Stimulated activated CD4-positive, alpha-beta T cell treated with anti-CD3 and anti-CD28 coated beads, Interleukin-2, amount 100 ng/mL, for 4 hours (primary cell): ENCODE measurements at places on chromosomes 5 and 9.

DNA sequence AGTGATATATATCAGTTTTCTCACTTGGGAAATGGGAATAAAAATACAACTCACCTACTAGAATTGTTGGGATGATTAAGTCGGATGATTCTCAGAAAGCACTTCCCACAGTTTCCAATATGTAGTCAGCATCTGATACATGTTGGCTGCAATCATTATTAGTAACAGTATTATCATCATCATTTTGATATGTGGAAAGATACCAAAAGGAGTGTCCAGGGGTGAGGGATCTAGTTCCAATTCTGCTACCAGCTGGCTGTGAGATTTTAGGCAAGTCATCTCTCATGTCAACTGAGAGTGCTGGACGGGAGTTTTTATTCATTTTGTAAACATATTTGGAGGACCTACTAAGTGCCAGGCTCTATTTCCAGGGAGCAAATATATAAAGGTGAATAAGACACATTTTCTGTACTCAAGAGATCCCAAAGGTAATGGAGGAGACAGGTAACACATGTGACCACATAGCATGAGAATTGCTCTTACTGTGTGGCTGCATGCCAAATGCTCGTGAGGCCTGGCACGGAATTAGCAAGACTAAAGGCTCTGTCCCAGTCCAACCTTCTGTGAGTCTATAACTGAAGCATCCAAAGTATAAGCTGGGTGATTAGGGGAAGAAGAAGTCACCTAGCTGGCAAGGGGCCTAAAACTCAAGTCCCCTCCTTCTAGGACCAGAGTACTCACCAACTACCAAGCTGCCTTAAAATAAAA lies 83.0 kb downstream of the GRIA1 start:
- no peak for DNase-seq

DNA sequence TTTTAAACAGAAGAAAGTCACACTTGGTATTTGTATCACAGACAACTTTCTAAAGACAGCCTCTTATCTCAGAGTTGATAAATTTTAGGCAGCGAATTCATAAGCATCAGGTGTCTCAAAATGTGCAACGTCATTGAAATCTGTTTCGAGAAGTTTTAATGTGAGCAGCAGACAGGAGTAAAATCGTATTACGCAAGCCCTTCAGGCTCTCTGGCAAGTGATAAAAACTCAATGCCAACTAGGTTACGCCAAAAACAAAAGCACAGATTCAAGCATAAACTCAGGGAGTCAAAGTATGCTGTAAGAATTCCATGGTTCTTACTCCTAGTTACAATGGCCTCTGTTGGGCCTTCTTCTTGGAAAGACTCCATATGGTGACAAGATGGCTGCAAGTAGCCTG lies 244.7 kb downstream of the SEMA5A start:
- DNase-seq: no peak

- no peak for DNase-seq
These were observed 6.9 kb upstream of the TTC33 start for GRCh38 chr5:40762705-40763104.

DNA sequence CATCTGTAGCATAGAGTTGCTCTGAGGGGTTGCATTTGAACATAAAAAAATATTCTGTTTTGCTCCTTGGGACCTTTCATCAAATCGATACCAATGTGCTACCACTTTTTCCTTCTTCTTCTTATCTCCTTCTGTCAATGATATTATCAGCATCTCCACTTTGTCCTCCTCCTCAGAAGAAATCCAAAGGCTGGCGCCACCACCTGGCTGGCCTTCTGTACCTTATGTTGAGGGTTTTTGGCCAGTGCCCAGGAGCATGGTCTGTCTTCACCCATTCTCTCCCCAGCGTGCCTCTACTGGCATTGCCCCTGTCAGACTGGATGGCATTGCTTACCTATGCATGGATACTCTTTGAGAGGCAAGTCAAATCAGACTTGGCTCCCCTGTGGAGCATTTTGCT lies 167.2 kb downstream of the CFAP90 start:
- no peak for DNase-seq

- no peak for DNase-seq
These were observed 47.1 kb downstream of the DMAC1 start for GRCh38 chr9:7752481-7752880.

- DNase-seq: no peak
These were observed 39.0 kb downstream of the ERAP1 start for GRCh38 chr5:96768708-96769251.

DNA sequence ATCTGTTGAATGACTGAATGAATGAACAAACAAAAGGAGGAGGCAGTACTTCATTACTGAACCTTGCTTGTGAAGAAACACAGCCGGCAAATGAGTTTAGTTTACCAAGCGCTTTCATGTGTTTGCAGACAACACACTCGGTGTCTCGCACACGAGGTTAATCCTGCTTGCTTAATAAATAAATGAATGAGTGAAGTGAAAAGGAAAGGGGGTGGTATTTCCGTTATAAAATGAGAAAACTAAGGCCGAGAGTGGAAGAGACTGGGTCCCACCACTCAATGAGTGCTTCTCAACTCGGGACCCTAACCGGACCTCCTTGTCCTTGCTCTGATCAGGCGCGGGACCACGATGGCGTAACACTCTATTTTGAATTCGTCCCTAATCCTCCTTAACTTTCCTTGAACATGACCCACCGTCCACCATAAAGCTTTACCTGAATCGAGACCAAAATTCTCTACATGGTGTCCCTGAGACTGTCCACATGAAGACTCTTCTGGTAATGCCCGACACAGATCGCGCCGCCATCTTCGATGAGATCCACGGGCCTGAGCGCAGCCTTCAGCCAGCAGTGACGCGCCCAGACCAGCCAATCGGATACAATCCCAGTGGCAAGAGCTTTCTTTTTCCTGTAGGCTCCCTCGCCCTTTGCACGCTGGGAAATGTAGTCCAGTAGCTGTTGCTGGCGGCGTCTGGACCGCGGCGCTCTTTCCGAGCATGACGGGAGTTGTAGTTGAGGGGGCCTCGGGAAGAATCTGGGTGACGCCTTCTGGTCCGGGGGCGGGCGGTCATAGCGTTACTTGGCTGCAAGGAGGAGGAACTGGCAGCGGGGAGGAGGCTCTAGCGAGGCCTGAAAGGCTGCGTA lies at the start of the genes MRPL50 and ZNF189:
Gene MRPL50 (minus strand): TSS at position 551 of the 862 bp plus-strand sequence. CDS start 26 bp downstream, at position 525.
Gene ZNF189 (plus strand): TSS at position 784 of the 862 bp plus-strand sequence. CDS start 306 bp downstream, outside the sequence.
- peak; percentile 96 for DNase-seq

- DNase-seq: no peak
These were observed 21.9 kb downstream of the FBXO10 start for GRCh38 chr9:37554318-37554717.

DNA sequence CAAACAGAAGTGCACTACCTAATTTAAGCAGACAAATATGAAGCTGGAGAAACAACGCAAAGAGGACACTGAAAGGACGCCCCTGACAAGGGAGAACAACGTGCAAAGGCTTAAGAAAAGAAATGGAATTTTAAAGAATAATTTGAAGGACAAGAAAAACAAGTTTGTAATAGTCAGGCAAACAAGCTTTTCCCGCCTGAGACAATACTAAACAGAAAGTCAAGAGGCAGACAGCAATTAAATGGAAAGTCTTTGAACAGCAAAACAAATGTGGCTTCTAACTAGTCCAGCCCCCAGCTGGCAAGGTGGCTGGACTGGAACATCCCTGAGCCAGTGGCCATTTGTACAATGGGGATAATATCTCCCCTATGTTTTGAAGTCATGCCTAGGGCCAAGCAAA lies 63.3 kb downstream of the SIL1 start:
- no peak for DNase-seq

DNA sequence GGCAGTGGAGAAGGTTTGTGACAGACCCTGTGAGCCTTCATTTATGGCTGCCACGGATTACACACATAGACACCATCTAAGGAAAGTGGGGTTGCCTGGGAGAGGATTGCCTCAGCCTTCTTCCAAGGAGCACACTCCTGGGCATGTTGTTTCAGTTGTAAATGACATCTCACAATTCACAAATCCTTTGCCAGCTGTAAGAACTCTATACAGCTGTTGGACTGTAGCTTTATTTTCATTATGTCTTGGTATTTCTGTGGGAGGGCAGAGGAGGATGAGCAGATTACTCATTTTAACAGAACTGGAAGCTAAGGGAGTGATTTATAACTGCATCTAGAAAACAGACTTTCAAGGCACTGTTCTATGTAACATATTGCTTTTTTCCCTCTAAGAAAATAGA lies 25.6 kb downstream of the MELK start:
- no peak for DNase-seq

DNA sequence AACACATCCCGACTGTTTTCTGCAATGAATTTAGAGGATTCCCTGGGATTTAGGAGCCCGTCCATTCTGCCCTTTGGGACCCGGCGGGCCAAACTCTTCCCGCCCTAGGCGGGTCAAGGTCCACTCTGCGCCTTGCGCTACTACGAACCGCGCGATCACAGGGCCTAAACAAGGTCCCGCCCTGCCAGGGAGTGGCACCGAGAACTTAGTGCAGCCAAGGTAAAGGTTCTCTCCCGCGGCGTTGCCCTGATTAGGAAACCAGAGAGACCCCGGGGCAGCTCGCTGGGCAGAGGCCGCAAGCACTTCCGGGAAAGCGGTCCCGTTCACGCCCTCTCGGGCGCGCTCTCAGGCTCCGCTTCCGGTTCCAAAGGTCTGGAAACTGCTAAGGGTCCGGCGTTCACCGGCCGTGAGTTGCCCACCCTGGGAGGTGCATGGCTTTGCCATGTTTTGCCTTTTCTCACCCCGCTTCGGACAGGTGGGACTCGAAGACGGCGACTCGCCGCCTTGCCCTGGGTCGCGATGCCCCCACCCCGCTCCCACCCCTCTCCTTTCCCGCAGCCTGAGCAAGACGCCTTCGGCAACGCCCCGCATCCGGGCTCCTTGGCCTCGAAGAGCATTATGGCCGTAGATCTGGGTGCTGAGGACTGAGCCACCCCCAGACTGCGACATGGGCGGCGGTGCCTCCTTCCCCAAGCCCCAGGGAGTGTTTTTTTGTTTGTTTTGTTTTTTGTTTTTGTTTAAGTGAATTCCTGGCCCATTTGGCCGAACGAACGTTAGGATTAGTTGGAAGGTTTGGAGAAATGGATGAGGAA lies 23.4 kb downstream of the HNRNPK start:
- DNase-seq: peak; percentile 35

DNA sequence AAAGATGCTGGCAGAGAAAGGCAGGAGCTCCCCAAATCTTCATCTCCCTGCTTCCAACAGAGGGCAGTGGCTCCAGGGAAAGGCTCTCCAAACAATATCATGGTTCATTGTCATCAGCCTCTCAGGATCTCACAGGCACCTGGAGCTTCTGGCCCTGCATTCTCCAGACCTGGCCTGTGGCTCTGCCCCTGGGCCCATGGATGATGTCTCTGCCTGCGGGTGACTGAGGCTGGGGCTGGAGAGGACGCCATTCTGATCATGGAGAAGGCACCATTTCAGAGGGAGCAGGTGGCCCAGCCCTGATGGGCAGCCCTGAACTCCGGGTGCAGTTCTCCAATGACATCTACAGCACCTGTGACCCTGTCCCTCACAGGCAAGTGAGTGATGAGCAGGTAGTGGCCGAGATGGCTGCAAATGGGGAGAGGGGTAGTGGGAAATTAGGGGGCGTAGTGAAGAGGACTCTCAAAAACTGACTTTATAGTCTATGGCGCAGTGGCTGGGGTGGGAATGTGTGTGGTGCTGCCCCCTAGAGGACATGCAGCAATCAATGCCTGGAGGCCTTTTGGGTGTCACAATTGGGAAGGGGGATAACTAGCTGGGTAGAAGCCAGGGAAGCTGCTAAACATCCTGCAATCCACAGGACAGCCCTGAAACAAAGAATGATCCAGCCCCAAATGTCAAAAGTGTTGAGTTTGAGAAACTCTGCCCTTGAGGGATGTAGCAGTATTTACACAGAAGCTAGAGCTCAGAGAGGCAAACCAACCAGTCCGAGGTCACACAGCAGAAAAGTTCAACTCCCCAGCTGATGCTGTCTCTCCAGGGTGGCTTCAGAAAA lies 3.2 kb downstream of the SH3PXD2B start:
- DNase-seq: peak; percentile 12

DNA sequence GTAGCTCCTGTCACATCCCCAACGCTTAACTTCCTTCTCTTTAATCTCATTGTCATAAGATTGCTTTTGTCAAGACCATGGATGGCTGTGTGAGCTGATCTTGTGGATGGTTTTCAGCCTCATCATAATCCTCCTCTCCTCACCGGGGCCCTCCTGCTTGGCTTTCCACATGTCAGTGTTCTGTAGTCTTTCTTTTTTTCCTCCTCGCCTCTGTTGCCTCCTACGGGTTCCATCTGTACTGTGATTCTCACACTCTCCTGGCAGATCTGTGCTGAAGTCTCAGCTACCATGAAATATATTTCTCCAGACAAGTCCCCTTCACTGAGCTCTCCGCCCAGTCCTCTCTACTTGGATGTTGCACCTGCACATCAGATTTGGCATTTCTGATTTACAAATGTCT lies 34.9 kb upstream of the FAM120AOS start:
- no peak for DNase-seq

- peak; percentile 56 for DNase-seq
These were observed 3.0 kb downstream of the N4BP3 start for GRCh38 chr5:178116143-178116885.

- DNase-seq: no peak
These were observed 51.1 kb downstream of the NUDT12 start for GRCh38 chr5:103511554-103511885.

- no peak for DNase-seq
These were observed 65.1 kb downstream of the ZFR start for GRCh38 chr5:32379421-32379820.

GRCh38 chr9:133518200-133518599 lies 6.6 kb downstream of the MYMK start:
- DNase-seq: no peak

DNA sequence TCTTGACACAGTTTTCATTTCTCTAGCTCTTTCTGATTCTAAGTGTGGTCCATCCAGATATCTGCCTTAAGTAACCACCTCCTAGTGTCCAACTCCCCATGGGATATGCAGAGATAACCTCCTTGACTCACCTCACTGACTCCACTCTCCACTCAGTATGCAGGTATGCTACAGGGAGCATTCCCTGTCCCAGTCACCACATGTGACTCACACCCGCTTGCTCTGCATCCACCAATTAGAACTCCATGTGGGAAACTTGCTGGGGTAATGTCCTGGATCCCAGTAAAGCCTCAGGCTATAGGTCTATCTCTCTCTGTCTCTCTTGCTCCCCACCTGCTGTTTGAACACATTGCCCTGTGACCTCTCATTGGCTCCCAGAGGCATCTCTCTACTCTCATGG lies 563.9 kb downstream of the HTR1A start:
- DNase-seq: no peak

GRCh38 chr9:34998266-34998665 lies 8.7 kb downstream of the DNAJB5 start:
- no peak for DNase-seq

- DNase-seq: no peak
These were observed 41.3 kb upstream of the SEMA5A start for GRCh38 chr5:9587135-9587534.

GRCh38 chr5:95102687-95103086 lies 182.2 kb downstream of the MCTP1 start:
- DNase-seq: no peak

GRCh38 chr5:68405784-68406743 lies 190.5 kb downstream of the PIK3R1 start:
- DNase-seq: peak; percentile 8

- no peak for DNase-seq
These were observed 318.8 kb downstream of the PIK3R1 start for GRCh38 chr5:68534131-68534940.

DNA sequence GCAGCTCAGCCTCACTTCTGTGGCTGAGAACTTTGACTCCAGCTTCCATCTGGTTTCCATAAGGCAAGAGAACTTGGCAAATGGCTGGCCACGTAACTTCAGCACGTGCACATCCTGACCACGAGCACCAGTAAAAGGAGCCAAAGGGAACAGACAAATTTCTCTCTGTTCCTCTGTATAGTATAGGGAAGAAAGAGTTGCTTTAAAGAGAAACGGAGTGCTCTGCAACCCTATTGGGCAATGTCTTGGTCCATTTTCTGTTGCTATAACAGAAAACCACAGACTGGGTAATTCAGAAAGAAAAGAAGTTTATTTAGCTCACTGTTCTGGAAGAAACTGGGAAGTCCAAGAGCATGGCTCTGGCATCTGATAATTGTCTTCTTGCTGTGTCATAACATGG lies 558.7 kb downstream of the ACTL7B start:
- no peak for DNase-seq
